ENCODE measurements at places on chromosomes 12 and 14. TPM values are rescaled to one million over a fixed set of nuclear protein-coding genes. Genes with fewer than 3 reads are reported as not detected.

GRCh38 chr14:75289840-75290388, 11.3 kb downstream of the FOS start:
- no peak for DNase-seq

DNA sequence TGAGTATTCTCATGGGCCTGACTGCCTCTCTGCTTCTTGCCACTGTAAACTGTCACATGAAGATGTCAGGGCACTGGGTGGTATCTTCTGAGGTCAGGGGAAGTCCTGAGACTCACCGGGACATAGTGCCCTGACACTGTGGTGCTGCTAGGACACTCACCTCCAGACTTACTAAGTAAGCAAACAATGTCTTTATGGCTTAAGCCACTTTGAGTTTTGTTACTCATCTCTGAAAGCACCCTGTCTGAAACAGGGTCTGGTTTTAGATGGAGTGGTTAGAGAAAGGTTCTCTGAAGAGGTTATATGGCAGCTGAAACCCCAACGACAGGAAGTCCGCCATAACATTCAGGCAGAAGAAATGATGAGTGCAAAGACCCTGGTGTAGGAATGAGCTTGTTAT, 22.7 kb downstream of the GPR19 start:
- DNase-seq: no peak

- no peak for DNase-seq
Measured at GRCh38 chr12:10069099-10069498, 29.7 kb downstream of the CLEC1A start.

DNA sequence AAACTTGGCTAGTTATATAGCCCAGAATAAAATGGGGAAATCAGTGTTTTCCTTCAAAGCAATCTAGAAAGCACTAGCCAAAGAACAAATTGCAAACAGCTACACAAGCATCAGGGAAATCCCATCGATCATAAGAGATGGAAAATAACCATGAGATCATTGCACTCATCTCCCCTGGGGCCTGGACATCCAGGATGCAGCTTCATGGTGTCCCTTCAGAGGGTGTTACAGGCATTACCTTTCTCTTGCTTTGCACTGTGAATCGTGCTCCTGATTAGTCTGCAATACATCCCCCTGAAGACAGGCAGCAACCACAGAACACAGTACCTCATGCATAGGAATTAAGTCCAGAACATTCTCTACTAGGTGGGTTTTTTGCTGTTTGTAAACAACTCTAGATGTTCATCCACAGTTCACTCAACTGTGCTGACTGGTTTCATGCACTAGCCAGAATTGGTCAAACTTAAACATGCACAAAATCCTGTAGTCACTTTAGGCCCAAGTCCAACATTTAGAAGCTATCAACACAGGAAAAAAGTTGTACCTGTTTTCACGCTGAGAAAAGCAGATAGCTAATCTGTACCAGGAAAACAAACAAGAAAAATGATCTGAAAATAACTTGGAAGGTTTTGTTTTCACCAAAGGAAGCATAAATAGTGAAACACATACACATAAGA, 120.1 kb downstream of the ZFP36L1 start:
- DNase-seq: no peak

Gene GLS2
- total RNA-seq: 4.4 TPM

DNA sequence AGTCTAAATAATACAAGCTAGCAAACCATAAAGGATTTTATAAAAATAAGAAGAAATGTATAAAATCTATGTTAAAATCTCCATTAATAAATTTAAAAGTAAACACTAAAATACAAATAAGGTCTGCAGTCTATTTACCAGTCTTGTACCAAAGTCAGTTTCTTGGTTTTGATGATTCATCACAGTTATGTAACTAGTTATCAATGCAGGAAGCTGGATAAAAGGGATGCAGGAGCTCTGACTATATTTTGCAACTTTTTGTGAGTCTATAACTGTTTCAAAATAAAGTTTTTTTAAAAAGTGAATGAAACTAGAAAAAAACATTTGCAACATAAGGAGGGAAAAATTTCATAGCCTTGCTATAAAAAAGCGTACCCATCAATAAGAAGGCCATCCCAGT, 151.5 kb downstream of the DERA start:
- no peak for DNase-seq

DNA sequence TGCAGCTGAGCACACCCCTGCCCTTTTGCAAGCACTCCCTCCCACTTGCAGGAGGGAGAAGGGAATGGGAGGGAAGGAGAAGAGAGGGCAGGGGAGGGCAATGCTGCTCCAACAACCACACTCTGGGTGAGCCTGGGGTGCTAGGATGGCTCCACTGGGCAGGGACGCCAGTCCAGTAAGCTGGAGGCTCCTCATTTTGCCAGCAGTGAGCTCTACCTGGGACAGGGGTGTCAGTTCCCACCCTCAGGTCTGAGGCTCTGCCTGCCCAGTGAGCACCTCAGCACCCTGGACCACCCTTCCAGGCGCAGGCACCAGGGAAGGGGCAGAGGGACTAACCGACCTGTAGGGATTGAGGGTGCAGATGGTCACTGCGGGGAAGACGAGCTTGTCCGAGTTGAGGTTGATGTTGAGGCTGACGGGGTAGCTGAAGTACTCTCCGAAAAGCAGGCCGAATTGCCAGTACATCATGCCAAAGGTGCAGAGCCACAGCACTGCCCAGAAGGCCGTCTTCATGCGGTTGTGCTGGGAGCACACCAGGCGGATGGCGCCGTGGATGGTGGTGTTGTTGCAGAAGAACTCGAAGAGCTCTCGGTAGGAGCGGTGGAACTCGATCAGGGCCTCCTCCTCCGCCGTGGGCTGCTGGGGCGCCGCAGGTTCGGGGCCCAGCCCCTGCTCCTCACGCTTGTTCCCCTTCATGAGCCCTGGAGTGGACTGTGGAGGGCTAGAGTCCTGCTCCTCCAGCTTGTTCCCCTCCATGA, 1.2 kb downstream of the SCNN1A start:
- no peak for DNase-seq

DNA sequence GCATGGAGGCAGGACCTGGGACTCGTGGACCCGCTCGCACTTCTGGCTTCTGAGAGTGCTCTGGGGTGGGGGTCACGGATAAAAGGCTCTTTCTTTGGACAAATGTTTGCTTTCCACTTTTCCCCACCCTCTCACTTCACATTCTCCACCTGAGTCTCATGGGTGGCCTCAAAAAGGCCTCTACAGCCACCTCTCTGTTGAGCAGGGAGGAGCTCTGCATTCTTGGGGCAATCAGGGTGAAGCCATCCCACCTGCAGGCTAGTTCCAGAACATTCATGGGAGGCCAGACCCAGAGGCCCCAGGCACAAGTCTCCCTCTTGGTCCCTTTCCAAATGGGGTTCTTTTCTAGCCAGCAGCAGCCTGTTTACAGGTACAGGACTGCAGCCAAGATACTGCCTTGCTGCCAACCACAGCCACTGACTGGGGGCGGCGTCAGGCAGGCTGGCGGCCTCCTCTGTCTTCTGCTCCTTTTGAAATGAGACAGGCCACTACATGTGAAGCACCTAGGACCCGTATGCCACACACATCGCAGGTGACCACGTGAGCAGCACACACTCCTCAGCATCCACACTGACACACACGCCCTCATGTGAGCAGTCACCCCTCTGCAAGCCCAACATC, 18.2 kb upstream of the CEBPE start:
- DNase-seq: no peak

Gene OASL
- total RNA-seq: 16.3 TPM

- DNase-seq: no peak
Measured at GRCh38 chr12:10189653-10190052, 10.8 kb downstream of the TMEM52B start.

DNA sequence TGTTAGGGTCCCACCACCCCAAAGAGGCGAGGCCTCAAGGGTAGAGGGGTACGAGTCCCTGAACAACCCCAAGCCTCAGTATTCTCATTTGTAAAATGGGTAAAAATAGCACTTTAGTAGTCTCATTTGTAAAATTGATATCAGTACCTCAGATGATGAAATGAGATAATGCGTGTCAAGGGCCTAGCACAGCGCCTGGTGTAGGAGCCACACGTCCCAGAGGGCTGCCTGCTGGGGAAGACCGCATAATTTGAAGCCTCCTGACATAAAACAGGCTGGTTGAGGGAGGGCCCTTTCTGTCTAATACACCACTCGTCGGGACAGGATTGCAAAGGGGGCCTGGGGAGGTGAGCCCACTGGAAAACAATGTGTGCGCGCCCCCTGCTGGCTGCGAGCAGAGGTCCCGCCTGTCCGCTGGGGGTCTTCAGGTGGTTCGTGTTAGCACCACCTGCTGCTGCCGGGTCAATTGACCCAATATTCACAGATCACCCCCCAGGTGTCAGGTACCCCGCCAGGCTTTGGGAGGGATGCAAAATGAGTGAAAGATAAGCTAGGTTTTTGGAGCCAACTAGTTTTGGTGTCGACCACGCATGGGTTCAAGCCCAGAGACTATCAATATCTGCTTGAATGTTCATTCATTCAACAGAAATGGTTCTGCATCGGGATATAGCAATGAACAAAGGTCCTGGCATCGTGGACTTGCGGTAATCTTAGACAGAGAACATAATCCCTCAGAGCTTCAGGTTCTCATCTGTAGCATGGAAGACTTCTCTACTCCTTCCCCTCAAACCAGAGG, 24.7 kb upstream of the IRF2BPL start:
- peak; percentile 83 for DNase-seq

Gene FOXA1
- 0.16 TPM for total RNA-seq

- DNase-seq: no peak
Measured at GRCh38 chr14:93537951-93538350, 107.2 kb downstream of the UNC79 start.

Gene RNASE11
- total RNA-seq: not detected

DNA sequence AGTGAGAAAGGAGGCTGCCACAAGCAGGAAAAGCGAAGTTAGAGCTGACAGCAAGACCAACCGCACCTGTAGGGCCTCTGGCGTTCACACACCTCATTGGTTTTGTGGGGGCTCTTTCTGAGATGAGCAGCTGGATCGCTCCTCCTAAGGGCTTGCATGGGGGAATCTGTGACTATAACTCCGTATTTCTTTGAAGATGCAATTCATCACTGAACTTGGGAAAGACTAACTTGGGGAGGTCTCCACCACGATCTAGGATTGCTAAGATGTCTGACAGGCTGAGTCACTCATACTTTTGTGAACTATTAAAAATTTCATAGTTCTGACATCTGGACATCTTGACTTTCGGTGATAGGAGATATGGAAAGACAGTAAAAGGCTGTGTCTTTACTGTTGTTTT, 173.6 kb downstream of the ETV6 start:
- DNase-seq: no peak

- DNase-seq: no peak
Measured at GRCh38 chr14:81162941-81163340, 57.8 kb downstream of the GTF2A1 start.

DNA sequence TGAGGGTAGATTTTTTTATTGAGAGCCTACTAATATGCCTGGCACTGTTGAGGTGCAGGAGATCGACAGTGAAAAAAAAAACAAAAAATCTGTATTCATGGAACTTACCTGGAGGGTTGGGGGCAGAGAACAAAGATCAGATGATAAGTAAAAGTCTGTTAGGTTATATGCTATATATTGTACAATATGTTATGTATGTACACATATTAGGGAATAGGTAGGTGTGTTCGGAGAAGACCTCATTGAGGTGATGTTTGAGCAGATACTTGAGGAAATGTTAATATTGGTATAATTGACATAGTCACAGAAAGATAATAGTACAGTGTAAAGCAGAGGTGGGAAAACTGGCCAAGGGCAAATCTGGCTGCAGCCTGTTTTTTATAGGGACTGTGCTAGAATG, 5.6 kb downstream of the ARF6 start:
- DNase-seq: no peak

DNA sequence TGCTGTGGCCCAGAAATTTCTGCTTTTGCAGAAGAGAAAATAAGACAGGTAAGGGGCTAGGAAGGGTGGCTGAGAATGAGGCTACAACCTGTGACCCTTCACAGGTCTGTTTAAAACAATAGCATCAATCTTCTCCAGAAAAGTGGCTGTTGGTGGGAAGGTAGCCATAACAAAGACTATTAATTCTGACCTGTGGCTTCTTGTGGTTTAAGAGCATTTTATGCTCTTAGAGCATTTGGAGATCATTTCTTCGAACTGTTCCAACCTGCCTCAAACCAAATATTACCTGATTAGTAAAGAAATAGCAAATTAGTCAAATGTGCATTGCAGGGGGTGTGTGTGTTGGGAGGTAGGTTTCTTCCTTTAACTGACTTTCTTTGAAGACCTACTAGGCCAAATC, 15.2 kb upstream of the TCP11L2 start:
- no peak for DNase-seq

Gene UBR7
- total RNA-seq: 75.8 TPM

- no peak for DNase-seq
Measured at GRCh38 chr12:109878749-109879148, 1.6 kb downstream of the GLTP start.

Gene SRRM4
- not detected for total RNA-seq

- DNase-seq: no peak
Measured at GRCh38 chr14:67941456-67942018, 122.0 kb downstream of the RAD51B start.

GRCh38 chr12:116306506-116306905, 29.0 kb upstream of the MED13L start:
- DNase-seq: no peak

Gene STYK1
- total RNA-seq: not detected

DNA sequence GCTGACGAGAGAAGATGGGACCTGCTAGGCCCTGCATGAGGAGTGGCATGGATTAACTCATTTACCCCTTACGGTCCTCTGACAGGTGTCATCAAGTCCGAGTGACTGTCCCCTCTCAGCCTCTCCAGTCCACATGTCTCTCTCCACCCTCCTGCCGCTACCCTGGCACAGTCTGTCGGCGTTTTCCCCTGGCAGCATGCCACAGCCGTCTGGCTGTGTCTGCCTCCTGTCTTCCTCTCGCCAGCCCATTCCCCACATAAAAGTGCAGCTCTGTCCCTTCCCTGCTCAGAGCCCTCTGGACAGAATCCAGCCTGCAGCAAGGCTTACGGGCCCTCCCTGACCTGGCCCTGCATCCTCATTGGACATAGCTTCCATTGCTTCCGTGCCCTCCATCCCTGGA, 45.6 kb downstream of the UBE3B start:
- no peak for DNase-seq

Gene CCDC175
- not detected for total RNA-seq

Gene NTF3
- total RNA-seq: not detected

DNA sequence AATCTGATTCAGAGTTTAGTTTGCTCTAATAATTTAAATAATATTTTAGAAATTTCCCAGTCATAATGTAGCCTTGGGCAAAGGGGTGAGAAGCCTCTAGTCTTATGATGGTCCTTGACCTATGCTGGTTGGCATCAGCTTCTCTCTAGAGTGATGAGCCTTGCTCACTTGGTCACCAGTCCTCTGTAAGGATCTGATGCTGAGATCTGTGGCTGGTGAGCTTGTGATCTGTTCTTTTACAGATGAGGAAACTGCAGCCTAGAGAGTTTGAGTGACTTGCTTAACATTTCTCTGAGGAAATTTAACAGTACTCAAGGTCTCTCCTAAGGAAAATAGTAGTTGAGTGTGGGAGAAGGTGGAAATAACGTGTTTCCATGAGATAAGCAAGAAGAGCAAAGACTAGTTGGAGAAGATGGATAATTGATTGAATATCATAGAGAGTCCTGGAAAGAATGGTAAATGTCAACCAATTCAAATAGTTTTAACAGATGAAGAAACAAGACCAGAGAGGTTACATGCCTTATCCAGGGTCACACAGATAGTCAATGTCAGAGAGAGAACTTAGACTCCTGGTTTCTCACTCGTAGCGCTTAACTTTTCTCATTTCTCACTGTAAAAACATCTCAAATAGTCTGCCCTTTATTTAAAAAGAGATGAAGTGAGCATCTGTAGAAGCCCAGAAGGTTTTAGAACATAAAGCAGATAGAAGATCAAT, 89.7 kb upstream of the ETV6 start:
- DNase-seq: no peak
